ENCODE measurements at places on chromosomes 2 and 18.
A peak's percentile ranks its signal among the peaks of the same experiment; 100 is the strongest.

- no peak for DNase-seq
Observed at GRCh38 chr2:233204286-233204936, 47.1 kb upstream of the ATG16L1 start.

GRCh38 chr2:202950592-202950991 lies 38.5 kb downstream of the CARF start:
- no peak for DNase-seq

GRCh38 chr2:228878138-228878537 lies 392.9 kb downstream of the PID1 start:
- no peak for DNase-seq

DNA sequence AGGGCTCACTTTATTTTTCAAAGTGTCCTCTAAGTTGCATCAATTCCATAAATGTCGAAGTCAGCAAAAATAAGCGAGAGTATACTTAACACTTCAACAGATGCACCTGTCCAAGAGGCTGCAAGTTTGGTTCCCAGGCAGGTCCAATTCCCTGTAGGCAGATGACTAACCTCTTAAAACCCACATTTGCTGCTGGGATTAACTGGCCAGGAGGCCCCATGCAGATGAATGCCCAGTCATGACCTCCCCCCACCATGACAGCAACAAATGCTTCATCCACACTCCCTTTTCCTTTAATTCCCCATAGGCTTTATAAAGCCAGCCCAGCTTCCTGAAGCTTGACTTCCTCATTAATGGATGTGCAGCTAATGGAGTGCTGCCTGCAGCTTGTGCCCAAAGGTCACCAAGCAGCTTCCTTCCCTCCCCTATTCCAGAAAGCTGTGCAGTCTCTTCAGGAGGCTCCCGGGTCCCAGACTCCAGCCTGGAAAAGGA lies 35.7 kb downstream of the REEP1 start:
- peak; percentile 41 for DNase-seq

- no peak for DNase-seq
Observed at GRCh38 chr2:39636306-39636705, 29.4 kb upstream of the TMEM178A start.

GRCh38 chr2:68458981-68459380 lies 8.1 kb downstream of the FBXO48 start:
- no peak for DNase-seq

DNA sequence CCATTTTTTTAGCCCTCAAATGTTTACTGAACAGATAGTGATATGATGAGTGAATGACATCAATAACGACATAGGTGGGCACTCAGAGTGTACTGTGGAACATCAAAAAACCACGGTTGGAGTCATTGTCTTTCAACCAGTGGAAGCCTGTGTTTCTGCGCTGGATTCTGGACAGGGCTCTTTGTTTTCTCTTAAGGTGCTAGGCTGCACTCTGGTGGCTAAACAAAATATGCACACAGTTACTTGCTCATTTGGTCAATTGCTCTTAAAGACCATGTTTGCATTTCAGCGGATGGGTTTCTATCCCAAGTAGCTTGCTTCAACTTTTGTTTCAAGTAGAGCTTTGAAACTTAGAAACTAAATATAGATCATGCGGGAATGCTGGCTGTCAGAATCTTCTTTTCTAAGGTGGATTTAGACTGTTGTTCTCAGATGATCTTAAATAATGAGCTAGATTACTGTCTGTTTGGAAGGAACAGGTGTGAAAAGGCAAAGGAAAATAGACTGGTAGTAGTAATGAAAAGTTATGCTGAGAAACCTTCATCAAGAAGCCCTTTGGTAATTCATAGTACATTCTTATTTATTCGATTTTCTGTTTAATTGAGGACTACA lies 48.5 kb upstream of the LYPD6B start:
- DNase-seq, result peak; percentile 83

DNA sequence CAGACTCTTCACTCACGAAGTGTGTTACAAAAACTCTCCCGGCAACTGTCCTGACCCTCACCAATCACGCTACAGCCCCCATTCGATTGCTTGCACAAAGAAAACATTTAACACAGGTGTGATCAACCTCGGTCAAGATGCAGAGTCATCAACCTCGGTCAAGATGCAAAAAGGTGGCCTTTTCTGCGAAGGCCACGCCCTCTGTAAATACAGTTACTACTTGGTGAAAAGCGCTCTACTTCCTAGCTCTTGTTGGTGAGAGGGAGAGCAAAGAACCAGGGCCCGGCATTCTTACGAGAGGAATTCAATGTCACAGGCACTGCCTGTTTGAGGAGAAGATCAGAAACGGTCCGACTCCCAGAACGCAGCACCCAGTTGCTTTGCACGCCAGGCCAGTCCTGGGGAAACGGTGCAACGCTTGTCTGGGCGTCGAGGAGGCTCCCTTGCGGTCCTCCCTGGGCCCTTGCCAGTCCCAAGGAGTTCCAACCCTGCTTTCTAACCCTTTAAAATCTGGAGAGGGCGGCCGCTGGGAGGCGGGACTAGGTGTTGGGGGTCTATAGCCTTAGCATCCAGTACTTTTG lies 1.9 kb downstream of the PIEZO2 start:
- no peak for DNase-seq

- DNase-seq, result no peak
Observed at GRCh38 chr2:151237422-151238025, 24.1 kb downstream of the RBM43 start.

- DNase-seq, result no peak
Observed at GRCh38 chr18:46497129-46497528, 159.9 kb downstream of the LOXHD1 start.

DNA sequence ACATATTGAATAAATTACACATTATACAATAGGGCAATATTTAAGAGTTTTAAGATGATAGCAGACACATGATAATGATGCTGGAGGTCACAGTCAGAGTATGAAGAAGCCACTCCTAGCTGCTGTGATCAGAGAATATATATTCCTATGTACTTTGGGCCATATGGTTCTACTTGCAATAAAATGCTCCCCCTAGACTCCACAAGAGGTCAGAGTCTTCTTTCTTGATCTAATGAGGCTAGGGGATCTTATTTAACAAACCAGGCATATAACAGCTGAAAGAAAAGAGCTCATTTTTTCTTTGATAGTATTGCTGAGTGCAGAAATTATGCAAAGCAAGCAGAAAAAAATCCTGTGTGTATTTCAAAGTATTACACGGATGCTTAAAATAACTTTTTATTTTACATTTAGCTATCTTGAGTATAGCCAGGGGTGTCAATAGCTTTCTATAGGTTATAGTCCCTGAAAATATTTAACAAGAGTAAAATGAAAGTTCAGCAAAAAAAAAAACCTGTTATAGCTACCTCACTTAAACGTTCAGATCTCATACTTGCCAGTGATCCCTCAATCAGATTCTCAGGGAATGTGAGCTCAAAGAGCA lies 748.7 kb upstream of the CHAC2 start:
- DNase-seq, result peak; percentile 100

DNA sequence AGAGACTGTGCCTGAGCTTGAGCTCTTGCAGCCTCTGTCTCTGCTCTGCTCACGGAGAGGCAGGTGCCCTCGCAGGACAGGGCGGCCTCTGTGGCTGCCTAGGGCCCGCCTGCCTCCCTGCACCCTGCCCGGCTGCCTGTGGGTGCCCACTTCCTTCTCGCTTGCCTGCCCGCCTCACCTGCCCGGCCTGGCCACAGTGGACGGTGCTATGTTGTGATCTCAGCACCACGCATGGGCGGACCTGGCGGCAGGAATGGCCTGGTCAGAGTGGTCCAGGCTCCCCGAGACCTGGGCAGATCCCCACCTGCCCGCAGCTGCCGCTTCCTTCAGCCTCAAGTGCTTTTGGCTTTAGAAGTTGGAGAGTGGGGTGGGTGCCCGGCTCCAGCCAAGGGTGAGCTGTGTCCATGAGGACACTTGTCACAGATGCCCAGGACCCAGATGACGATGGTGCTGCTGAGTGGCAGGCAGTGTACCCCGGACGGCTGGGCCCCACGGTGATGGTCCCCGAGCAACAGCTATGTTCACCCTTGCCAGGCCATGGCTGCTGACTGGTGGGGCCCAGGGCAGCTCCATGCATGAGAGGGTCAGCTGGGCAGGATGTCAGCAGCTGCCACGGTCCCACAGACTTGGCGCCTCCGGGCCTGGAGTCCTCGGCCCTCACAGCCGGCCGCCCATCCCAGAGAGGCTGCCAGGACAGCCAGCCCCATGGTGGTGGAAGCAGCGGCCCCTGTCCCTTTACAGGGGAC lies 25.3 kb downstream of the RTP5 start:
- DNase-seq, result no peak

GRCh38 chr2:98122524-98122923 lies 35.6 kb downstream of the VWA3B start:
- DNase-seq, result no peak

DNA sequence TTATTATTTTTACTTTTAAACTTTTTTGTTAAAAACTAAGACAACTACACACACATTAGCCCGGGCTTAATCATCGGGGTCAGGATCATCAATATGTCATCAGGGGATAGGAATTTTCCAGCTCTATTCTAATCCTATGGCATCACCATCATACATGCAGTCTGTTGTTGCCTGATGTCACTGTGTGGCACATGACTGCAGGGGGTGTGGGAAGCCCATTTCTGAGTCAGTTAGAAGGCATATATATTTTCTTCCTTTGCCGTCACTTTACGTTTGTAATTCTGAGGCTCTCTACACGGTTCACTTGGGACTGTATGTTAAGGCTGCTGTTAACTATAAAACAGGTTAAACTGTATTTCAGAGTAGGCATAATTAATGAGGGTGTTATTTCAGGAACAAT lies 144.4 kb upstream of the ITGA6 start:
- DNase-seq, result peak; percentile 5

DNA sequence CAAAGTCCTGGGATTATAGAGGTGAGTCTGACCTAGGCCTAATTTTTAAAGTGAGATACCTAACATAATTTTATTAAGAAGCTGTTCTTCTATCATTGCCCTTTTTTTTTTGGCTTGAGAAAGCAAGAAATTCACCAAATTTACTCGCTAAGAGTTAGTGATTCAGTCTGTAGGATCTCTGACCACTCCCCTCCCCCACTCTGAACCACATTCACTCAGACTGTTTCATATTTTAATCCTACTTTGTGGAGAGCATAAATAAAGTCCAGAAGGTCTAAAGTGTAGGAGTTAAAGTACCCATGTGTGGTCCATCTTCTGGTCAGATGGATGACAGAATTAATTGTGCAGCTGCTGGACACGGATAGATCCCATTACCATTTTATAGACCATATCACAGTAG lies 115.8 kb upstream of the MGAT5 start:
- no peak for DNase-seq

Data from NCI-H69 (cell line).